ENCODE measurements at places on chromosomes 5 and 9. TPM values are rescaled to one million over a fixed set of nuclear protein-coding genes. Genes with fewer than 3 reads are reported as not detected.
A peak's percentile ranks its signal among the peaks of the same experiment; 100 is the strongest.

The ZNF300 gene
- total RNA-seq, result 5.1 TPM

The SLC6A19 gene
- not detected for total RNA-seq

The SLC4A9 gene
- total RNA-seq, result 0.18 TPM

The TAF11L10 gene
- not detected for total RNA-seq

The IFNK gene
- total RNA-seq, result not detected

The HARS2 gene
- 39.8 TPM for total RNA-seq

The UQCRQ gene
- total RNA-seq, result 267 TPM

DNA sequence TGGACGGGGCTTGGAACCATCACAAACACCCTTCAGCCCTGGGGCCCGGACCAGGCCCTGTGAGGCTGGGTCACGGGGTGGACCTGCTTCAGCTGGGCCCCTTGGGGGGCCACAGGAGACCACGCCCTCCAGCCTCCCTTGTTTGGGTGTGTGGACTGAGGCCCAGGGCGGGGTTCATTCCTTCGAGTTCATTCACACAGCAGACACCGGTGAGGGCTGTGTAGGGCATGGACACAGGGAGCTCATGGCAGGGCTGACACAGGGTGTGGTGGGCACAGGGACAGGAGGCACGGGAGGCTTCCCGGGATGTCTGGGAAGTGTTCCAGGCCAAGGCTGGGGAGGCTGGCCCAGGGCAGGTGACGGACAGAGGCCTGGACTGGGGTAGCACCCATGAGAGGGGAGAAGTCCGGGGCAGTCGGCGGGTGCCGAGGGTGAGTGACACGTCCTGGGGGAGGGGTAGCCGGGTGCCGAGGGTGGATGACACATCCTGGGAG is 8.9 kb downstream of the DNLZ start:
- DNase-seq, result no peak

GRCh38 chr5:36305571-36306326 is 4.0 kb upstream of the RANBP3L start:
- DNase-seq, result peak; percentile 85

DNA sequence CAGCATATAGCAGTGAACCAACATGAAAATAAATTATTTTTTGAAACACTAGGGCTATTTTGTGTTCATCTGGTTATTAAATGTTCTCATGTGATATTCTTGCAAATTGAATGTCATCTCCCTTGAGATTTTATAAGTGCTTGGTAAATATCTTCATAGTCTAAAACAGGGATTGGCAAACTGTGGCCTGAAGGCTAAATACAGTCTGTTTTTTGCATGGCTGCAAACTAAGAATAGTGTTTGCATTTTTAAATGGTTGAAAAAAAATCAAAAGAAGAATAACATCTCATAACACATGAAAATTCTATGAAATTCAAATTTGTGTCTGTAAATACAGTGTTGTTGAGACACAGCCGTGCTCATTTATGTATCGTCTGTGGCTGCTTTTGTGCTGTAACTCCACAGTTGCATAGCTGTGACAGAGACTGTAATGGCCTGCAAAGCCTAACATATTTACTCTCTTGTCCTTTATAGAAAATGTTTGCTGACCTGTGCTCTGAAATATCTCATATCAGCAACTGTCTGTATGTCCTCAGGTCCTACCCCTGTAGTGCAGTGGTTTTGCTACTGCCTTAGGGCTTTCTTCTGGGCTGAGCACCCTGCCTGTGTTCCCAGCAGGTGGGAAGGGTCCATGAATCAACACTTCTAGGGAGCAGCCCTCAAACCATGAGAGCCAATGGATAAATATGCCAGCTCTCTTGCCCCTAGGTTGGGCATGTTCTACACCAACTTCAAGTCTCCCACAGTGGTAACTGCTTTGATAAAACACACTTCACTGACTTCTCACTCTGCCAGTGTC is 41.7 kb upstream of the ARRDC3 start:
- DNase-seq, result no peak

DNA sequence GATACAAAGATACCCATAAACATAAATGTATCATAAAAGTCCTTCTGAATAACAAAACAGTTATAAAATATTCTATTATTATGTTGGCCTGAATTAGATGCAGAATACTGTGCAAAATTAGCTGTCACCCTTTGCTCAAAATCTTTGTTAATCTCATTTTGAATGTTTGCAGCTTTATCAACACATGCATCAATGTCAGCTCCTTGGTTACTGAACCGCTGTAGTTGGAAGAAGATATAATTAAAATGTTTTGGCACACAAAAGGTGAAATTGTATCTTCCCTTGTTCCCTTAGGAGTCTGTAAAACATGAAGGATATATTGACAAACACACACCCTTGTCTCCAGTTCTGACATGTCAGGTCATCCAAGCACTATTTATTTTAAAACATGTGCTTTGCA is 146.3 kb upstream of the POU5F2 start:
- no peak for DNase-seq

DNA sequence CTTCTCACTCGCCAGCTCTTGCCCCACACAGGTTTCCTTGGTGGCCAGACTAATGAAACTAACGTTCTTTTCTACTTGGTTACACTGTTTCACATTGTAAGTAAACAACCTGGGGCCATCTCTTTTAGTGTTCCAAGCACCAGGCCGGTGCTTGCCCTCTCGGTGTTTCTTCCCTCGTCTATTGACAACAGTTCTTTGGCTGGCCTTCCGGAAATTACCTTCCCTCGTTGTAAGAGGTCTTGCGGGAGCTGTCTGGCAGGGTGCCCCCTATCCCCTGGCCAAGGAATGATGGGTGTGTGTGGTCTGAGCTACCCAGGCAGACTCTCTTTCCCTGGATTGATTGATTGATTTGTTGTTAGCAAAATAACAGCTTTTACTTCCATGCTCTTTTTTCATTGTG is 918 bp upstream of the MYMK start:
- DNase-seq, result no peak

- no peak for DNase-seq
Observed at GRCh38 chr9:4967523-4967922, 17.5 kb upstream of the JAK2 start.

DNA sequence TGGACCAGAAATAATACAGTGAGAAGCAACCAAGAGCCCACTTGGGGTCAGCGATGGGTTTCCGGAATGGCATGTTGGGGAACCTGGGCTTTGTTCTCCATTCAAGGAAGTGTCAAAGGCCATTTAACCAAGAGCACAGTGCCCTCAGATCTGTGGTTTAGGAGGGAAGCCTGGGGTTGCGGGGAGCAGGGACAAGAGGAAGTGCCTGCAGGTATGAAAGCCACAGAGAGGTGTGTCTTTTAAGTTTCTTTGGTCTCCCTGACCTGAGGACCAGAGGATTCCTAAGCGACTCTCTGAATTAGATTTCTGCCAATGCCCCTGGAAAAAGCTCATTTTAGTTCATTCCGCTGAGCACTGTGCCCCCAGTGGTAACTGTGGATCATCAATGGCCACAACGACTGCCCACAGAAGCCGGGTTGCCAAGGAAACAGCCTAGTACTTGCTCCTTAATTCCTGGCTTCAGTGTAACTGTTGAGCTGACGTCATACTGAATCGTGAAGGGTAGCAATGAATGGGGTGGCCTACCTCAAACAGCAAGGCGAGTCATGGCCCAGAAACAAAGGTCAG is 107.3 kb upstream of the SPIN1 start:
- DNase-seq, result peak; percentile 16

- no peak for DNase-seq
Observed at GRCh38 chr9:84323858-84324257, 16.7 kb downstream of the SLC28A3 start.

DNA sequence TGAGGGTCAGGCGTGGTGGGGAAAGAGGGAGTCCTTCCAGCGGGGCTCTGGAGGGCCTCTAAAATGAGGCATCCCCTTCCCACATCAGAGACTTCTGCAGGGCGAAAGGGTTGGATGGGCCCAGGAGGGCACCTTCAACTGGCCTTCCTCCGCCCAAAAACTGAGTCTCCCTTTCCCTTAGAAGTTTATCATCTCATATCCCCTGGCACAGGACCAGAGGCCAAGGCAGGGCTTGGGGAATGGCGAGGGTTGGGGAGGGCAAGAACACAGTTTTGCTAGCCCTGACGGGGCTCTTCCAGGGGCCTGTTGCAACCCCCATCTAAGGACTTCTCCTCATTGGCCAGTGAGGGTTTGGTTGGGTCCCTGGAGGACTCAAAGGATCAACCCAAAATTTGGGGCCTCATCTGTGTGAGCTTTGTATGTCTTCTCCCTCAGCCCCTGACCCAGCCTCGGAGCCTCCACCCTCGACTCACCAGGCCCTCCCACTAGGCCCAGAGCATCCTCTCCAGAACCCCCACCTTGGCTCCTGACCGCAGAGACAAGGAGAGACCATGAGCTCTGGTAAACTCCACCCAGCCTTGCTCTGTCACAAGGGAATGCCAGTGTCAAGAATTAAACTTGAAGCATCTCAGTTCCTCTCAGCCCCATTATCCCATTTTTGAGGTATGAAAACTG is 24.1 kb downstream of the AQP7 start:
- DNase-seq, result no peak

DNA sequence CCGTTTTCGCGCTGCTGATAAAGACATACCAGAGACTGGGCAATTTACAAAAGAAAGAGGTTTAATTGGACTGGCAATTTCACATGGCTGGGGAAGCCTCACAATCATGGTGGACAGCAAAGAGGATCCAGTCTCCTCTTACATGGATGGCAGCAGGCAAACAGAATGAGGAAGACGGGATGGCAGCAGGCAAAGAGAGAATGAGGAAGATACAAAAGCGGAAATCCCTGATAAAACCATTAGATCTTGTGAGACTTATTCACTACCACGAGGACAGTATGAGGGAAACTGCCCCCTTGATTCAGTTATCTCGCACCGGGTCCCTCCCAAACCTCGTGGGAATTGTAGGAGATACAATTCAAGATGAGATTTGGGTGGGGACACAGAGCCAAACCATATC is 95.0 kb downstream of the OSTF1 start:
- DNase-seq, result no peak

DNA sequence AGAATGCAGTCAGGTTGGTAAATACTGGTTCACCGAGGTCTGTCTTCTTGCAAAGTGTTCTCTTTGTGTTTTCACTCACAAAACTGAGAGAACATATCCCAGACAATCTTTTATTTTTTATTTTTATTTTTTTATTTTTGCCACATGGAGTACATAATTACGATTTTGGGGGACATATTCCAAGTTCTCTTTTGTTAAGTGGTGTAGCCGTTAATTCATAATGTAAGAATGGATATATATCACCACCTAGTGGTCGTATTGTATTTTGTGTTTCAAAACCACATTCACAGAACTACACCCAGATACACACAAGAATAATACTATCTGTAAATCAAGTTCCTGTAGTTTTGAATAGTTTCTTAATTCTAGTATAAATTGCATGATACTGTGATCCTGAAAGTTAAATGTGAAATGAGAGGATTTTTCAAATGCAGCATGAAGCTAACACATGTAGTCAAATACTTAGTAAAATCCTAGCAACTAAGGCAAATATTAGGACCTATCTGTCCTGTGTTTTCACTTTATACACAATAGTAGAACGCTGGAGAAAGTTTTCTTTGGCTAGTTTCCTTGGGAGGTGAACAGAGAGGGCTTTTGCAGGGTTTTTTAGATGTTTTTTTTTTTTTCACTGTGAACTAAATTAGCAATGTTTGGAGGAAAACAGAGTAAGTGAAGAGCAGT is 92.7 kb downstream of the VCAN start:
- peak; percentile 74 for DNase-seq

GRCh38 chr5:178415353-178415752 is 174.8 kb downstream of the COL23A1 start:
- no peak for DNase-seq

- DNase-seq, result peak; percentile 29
Observed at GRCh38 chr9:33264003-33264472, 470 bp downstream of the BAG1 start.

DNA sequence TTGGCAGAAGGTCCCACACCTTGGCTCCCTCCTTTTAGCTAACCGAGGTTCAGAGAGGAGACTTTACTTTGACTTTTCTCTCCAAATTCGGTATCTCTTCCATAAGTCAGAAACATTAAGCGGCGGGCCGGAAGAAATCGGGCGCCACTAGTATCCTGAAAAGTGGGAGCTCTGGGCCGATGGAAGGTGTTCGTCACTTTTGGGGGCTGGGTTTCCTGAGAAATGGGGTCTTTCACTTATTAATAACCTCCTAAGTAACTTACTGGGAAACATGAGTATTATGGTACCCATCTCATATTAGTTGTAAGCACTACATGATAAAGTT is 716 bp downstream of the STX17 start:
- no peak for DNase-seq

DNA sequence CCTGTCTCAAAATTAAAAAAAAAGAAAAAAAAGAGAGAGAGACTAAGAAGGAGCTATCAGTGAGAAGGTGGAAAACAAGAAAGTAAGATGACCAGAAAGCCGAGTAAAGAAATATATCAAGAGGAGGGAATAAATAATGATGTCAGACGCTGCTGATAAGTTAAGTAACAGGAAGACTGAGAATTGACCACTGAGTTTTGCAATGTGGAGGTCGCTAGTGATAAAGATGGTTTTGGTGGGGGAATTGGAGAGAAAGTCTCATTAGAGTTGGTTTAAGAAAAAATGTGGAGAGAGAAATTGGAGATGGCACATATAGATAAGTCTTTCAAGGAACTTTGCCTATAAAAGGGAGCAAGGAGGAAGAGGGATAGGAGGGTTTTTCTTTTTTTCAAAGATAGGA is 91.9 kb downstream of the RAD23B start:
- DNase-seq, result no peak

DNA sequence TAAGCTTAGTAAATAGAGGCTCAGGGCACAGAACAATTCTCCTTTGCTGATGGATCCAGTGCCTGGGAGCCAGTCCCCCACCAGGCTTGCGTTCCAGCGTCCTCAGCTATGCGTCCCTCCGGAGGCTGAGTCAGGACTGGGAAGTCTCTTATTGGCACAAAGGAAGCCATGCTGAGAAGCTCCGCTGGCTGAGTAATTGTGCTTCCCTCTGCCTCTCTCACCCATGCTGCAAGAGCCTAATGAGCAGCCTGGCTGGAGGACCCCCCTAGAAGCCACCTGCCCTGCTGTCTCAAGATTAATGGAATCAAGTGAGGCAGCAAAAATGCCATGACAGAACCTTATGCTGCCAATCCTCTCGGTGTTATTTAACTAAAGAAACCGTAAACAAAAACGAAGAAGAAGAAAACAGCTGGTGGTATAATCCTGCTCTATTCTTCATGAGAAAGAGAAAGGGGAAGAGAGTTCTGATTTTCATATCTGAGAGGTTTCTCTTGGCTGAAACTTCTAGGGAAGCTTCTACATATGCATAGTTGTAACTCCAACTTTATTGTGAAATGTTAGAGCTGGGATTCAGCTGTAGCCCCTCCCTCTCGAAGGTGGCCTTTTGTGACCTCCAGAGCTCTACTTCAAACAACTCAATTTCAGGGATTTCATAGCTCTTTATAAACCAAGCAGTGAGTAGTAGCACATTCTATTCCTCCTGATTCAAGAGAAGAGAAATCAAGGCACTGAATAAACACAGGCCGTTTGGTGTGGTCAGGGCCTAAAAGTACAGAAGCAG is 185.4 kb upstream of the SEMA6A start:
- no peak for DNase-seq
